Activated CD8-positive, alpha-beta T cell treated with anti-CD3 and anti-CD28 coated beads for 36 hours (primary cell): ENCODE measurements at places on chromosomes 7 and 10. TPM values are rescaled to one million over a fixed set of nuclear protein-coding genes. Genes with fewer than 3 reads are reported as not detected.

GRCh38 chr7:158030566-158030965 lies 557.1 kb downstream of the PTPRN2 start:
- no peak for DNase-seq

GRCh38 chr7:77330169-77330882 lies 85.8 kb downstream of the GSAP start:
- DNase-seq = peak; percentile 49

DNA sequence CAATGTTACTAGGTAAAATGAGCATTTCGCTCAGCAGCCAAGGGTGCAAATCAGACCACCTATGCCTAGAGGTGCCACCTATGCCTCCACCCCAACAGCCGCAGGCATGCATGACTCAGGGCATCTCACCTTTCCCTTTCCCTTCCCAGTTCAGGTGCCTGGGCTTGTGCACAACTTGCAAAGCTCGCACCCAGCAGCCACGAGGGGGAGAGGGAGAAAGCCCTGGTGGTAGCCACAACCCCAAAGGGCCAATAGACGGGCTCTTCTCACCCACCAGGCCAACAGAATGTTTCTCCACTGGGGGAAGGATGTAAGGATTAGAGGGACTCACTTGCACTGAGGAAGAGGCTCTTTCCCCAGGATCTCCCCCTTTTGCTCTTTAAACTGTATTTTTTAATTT lies 462.3 kb upstream of the PCDH15 start:
- DNase-seq = no peak

DNA sequence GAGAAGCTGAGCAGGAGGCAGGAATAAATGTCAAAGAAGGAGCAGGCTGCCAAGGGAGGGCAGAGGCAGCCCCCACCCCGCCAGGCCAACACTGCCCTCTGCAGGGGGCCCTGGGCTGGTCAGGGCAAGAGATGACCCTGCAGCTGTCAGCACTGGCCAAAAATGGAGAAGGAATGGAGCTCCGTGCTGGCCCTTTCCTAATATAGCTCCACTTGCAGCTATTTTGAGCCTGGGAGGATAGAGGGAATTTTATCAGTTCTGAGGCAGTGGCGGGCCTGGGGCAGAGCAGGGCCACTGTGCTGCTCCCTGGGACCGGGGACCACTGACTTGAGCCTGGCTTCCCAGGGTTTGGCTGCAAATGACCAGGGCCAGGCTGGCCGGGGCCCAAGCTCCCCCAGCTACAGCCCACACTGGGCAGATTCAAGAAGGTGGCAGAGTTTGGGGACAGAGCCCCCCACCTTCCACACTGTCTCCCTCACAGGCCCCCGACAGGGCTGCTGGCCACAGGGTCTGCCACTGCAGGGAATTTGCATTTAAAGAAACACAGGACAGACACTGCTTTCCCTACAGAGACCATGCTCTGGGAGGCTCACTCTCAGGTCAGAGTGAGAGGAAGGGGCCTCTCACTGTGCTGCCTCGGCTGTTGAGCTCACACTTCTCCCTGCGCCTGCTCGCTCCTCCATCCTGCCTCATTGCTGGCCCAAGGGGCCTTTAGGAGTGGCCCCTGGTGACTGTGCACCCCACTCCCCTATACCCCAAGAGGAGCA lies 16.2 kb downstream of the LDB3 start:
- DNase-seq = no peak

GRCh38 chr7:121545418-121545817 lies 149.3 kb upstream of the FAM3C start:
- no peak for DNase-seq

- DNase-seq = no peak
Observed at GRCh38 chr10:131681122-131681521, 219.7 kb upstream of the PPP2R2D start.

GRCh38 chr7:95213148-95213547 lies 111.2 kb downstream of the PON1 start:
- DNase-seq = no peak

- DNase-seq = no peak
Observed at GRCh38 chr10:118911363-118911762, 118.2 kb upstream of the NANOS1 start.

DNA sequence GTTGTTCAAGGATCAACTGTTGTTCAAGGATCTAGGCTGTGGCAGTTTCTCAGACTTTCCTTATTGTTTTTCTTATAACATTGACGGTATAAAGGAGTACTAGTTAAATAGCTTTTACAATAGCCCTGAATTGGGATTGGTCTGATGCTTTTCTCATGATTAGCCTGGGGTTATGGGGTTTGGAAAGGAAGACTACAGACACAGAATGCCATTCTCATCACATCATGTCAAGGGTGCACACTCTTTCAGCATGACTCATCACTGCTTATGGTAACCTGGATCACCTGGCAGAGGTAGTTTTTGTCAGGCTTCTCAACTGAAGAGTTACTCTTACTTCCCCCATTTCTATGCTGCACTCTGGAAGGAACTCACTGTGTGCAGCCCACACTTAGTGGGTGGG lies 194.2 kb upstream of the NPSR1 start:
- DNase-seq = no peak

DNA sequence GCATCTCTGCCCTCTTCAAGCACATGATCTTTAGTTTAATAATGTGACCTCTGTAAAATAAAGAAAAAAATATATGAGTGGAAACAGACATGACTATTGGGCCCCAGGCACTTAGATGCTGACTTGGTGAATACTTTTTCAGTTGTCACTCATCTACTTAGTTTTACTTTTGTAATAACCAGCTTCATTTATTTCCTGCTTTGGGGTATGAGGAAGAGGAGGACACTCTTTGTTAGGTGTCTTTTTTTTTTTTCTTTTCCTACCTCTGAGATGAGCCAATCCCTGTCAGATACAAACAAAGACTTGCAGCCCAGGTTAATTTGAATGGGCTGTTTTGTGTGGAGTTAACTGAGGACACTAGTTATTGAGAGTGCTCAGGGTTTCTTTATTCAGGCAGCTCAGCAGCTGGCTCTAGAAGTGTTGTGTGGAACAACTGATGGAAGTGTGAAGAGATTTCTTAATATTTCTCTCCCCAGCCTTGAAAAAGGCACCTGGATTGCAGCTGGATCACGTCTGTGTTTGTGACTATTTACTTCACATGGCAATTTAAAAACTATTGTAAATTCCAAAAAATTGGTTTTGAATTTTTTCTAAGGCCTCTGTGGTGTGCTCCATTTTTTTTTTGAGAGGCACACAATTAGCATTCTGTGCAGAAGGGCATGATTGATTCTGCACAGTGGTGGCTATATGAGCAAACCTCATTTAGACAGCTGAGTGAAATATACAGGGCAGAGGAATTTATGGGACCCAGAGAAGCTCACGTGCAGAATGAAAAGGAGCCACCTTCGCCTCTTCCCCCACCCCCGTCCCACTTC lies 333.8 kb downstream of the LRMDA start:
- DNase-seq = no peak

- DNase-seq = peak; percentile 29
Observed at GRCh38 chr10:133230387-133231195, 574 bp downstream of the UTF1 start.

DNA sequence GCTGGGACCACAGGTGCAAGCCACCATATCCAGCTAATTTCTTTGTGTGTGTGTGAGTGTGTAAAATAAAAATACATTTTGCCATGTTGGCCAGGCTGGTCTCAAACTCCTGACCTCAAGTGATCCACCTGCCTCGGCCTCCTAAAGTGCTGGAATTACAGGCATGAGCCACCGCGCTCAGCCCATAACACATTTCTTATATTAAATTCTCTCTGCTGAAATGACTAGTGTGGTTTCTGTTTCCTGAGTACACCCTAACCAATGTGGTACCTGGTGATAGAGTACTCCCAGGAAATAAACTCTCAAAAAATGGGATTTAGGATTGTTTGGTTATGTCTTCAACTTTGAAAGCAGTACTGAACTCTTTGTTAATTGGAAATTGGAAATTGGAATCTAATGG lies 19.4 kb upstream of the FHIP2A start:
- no peak for DNase-seq

DNA sequence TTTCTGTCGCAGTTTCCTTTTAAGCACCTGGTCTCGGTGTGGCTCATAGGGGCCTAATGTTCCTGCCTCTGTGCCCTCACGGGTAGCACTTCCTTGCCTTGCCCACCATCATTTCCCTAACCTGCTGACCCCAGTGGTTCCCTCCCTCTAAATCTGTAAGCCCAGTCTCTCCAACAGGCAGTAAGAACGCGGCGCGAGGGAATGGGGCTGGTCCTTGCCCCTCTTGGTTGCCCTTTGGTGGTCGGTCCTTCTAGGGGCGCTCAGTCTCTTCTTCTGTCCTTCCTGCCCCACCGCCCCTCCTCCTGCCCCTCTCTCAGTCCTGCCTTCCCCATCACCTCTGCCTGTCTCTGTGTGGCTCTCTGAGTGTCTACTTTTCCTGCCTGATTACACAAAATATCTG lies 21.2 kb downstream of the EMX2 start:
- DNase-seq = no peak

GRCh38 chr7:142927085-142927745 lies 6.3 kb downstream of the TRPV5 start:
- no peak for DNase-seq

GRCh38 chr7:107907-108306 lies 84.5 kb upstream of the FAM20C start:
- no peak for DNase-seq

The NPTX2 gene
- not detected for total RNA-seq

The NCF1 gene
- total RNA-seq = 2.4 TPM

The ERVW-1 gene
- total RNA-seq = not detected

The CLCN1 gene
- not detected for total RNA-seq

The MACC1 gene
- total RNA-seq = 0.38 TPM

The ADCY1 gene
- total RNA-seq = 0.07 TPM

The CCDC172 gene
- not detected for total RNA-seq
